Vagina (tissue), 2 donors: ENCODE measurements at places on chromosomes 6 and 20.

DNA sequence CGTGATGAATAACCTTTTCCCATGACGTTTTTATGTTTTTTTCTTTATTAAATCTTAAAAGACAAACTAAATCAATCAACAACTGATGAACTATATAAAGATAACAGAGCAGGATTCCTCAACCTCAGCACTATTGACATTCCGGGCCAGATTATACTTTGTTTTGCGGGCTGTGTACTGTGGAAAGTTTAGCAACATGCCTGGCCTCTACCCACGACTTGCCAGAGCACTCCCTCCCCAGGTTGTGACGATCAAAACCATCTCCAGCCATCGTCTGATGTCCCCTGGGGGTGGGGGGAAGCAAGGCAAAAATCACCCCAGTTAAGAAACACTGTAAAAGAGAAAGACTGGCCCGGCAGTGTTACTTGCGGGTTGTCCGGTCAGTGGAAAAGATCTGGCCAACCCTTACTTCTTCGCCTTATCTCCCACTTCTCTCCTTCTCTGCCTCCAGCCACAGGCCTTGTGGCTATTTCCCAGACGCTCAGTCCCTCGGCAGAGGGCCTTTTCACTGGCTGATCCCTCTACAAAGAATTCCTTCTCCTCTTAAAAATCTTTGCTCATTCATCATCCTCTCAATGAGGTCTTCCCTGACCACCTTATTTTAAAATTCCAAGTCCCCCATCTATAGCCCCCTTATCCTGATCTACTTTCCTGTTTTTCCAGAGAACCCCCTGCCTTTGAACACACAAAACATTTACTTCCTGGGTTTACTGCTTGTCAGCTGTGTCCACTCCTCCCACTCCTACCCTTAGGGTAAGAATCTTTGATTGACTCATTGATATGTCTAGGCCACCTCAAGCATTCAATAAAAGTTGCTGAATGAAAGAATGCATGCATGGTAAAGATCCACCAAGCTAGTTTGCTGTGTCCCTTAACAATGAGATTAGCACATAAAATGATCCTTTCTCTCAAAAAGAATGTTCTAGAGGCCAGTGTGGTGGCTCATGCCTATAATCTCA is 14.7 kb upstream of the RAB22A start:
- no peak for DNase-seq

- DNase-seq, result no peak
These were observed 37.9 kb upstream of the SLC23A2 start for GRCh38 chr20:5039255-5039657.

DNA sequence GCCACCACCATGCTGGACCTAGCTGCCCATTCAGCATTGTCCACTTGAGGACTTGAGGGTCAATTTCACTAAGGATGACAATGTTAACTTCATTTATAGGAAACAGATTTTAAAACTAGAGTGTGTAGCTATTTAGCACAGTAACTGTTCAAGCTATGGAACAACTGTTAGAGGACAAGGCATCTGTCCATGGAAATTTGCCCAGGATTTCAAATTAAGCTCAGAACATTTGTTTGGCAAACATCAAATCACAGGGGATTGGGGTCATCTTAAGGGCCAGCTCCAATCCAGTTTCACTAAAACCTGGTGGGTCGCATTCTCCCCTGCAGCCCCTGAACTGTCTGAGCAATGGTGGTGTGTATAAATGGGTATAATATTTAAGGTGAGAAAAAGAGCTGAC is 35.1 kb downstream of the PM20D2 start:
- no peak for DNase-seq

DNA sequence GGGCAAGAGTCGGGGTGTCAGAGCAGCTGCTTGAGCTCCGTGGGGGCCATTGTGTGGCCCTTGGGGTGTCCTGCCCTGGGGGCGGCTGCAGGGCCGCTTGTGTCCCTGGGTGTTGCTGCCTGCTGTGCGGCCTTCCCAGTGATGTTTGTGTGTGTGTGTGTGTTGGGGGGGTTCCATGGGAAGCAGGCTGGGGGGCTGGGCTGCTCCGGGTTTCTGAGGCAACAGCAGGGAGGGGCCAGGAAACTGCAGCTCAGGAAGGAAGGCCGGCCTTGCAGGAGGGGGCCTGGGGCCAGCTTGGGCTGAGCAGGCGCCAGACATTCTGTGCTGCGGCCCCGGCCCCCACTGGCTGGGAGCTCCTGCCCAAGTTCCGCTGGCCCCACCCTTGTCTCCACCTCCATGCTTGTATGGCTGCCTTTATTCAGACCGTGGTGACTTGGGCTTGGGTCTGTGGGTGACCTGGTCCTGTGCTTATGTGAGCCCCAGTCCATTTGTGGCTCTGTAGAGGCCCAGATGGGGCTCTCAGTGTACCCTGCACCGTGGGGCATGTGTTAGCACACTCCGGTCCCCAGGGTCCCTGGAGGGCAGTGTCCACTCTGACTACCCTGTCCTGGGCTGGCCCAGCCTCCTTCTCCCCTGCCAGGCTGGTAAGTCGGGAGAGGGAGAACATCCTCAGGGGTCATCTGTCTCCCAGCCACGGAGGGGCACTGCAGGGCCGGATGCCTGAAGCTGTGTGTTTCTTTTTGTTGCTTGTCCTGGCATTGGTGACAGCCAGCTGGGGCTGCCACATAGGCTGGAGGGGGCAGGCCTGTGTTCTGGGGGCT is 4.6 kb upstream of the SOX18 start:
- no peak for DNase-seq
